ENCODE measurements at places on chromosomes 3 and 15.

- peak; percentile 45 for DNase-seq
Measured at GRCh38 chr3:152269831-152270734, 1.4 kb downstream of the MBNL1 start.

DNA sequence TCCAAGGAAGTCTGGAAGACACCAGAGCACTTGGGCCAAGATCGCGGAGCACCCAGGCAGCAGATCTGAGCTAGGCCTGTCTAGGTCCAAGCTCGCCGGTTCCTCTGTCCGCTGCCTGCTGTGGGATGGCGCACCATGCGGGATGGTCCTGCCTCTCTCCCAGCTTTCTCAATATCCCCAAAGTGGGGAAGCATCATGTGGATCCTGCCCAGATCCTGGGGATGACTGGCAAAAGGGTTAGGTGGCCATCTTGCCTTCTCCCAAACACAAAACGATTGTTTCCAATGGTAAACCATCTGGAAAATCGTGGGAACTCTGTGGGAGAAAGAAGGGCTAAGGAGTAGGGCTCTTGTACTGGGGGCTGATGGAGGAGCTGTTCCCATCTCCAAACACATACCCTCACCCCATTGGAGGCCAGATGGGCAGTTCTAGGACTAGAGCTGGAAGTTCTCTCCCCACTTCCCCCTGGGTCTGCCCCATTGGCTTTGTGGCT lies 8.9 kb downstream of the PRKCD start:
- no peak for DNase-seq

- DNase-seq = no peak
Measured at GRCh38 chr3:4586381-4586780, 93.2 kb downstream of the ITPR1 start.

GRCh38 chr3:176734146-176734545 lies 463.1 kb downstream of the TBL1XR1 start:
- DNase-seq = no peak

DNA sequence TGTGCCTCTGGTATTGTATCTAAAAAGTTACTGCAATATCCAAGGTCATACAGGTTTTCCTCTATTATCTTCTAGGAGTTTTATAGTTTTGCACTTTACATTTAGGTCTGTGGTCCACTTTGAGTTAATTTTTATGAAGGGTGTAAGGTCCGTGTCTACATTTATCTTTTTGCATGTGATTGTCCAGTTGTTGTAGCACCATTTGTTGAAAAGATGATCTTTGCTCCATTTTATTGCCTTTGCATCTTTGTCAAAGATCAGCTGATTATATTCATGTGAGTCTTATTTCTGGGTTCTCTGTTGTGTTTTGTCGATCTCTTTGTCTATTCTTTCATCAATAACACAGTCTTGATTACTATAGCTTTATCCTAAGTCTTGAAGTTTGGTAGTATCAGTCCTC lies 6.7 kb downstream of the CHRNA7 start:
- DNase-seq = no peak

DNA sequence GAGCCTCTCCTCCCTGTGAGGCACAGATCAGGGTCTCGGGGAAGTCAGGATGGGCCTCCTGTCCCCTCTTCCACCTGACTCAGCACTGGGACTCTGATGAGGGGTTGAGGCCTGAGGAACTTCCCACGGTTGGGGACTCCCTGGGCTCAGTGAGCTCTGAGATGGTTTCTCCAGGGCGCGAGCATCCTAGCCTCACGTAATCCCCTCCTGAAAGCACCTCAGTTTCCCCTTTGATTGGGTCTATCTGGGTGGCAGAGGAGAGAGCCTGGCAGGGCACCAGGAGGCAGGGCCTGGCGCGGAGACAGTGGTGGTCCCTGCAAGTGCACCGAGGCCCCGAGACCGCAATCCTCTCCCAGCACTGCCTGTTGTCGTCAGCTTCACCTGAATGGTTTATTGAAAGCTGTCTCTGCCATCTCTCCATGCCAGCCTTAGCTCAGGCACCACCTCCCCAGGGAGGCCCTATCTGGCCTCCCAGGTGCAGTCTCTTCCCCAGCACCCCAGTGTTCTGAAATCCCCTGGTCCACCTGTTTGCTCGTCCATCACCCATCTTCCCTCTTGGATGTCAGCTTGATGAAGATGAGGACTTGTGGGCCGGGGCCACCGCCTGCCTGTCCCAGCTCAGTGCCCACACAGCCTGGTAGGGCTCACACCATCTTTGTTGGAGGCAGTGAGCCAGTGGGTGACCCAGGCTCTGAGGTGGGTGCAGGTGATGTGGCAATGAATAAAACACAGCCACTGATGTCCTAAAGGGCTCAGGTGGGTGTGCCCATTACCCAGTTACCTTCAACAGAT lies 52.2 kb upstream of the PCSK6 start:
- DNase-seq = no peak

GRCh38 chr15:96348112-96349027 lies 17.9 kb downstream of the NR2F2 start:
- peak; percentile 34 for DNase-seq

DNA sequence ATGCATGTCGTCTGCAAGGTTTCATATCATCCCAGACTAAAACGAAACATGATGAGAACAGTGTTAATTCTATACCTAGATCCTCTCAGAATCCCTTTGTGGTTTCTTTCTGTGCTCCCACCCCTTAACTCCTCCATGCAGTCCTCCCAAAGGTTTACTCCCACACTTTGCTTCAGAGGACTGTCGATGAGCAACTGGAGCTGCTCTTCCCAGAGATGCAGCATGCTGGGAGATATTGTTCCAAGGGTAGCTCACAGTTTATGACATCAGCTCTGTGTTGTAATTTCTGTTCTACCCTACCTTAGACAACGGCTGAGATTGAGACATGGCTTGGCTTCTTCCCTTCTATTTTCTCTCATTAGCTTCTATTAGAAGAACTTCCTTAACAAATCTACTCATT lies 313.0 kb upstream of the COL8A1 start:
- no peak for DNase-seq

GRCh38 chr3:152097770-152098169 lies 171.0 kb upstream of the MBNL1 start:
- DNase-seq = no peak

DNA sequence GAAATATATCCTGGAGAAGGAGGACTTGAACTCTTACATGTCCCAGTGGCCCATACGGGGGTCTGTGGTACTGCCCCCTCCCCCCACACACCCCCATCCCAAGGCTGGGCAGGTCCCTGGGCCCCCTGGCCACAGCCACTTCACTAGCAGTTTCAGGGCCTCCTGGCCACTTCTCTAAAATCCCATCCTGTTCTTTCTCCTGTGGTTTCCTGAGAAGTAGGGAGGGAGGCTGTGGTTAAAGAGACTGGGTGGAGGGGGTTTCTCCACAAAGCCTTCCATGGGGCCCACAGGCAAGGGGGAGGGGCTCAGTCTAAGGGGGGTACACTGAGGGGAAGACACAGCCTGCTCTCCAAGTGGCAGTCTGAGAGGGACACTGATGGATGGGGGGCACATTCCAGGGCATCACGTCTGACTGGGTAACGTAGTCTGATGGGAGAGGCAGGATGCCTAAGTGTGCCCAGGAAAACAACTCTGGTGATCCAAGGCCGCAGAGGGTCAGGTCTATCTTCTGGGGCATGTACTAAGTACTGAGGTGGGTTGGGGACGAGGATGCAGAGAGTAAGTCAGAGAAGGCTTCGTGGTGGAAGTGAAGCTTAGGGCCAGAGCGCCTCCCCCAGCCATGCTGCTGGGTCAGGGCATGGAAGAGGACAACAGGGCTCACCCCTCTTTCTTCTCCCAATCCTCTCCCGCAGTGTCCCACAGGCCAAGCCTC lies 48.0 kb upstream of the C15orf39 start:
- DNase-seq = no peak

DNA sequence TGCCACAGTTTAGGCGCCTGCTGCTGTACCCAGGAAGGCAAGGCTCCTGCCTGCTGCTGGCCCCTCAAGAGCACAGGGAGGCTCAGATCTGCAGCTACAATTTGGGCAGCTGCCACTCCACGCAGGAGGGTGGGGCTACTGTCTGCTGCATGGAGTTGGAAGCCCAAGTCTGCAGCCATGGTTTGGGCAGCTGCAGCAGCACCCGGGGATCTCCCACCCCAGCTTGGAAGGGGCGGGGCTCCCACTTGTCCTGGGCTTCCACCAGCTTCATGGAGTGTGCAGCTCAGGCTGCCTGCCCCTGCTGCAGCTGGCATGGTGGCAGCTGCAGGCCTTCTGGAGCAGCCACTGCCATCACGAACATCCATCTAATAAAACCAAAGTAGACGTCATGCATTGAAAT lies 512.9 kb downstream of the PYDC2 start:
- no peak for DNase-seq

DNA sequence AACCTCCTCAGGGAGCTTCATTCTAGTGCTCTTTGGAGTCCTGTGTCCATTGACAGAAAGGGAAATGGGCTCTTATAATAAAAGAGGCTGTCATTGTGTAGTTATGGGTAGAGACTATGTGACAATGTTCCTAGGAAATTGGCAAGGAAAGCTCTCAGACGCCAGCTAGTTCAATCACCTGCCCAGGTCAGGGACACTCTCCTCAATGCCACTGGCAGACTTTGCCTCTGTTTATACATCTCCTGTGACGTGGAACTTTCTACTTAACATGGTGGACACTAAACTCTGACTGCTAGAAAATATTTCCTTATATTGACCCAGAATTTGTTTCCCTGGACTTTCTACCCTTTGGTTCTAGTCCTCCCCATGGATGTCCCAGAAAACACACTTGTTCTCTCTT lies 2.8 kb downstream of the EFCAB12 start:
- no peak for DNase-seq

DNA sequence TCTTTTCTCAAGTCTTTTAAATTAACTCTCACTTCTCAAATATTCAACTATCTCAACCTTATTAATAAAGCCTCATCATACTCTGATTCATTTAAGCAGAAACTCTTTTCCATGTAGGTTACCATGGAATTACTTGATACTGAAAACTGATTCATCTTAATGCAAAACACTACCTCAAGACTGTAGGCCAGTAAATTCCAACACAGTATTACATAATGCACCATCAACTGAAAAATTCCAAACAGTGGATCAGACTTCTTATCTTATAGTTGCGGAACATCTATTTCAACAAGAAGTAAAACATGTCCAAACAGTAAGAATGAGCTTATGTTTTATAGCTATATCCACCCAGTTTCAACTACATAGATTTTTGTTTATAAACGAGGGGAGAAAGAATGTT lies 124.5 kb downstream of the PEAK1 start:
- DNase-seq = no peak

- no peak for DNase-seq
Measured at GRCh38 chr15:43441316-43441715, 51.6 kb downstream of the TP53BP1 start.

DNA sequence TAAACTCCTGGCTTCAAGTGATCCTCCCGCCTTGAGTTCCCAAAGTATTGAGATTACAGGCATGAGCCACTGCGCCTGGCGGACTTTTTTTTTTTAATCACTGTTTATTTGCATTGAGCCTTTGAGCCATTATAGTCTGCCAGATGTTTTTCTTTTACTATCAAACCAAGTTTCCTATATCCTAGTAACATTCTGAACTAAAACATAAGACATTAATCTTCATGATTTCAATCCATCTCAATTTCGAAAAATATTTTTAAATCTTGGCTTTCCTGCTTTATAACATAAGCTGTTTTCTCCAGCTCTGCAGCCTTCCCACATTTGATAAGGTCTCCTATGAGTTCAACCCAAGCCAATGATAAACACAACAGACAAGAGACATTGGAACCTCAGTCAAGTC lies 75.4 kb downstream of the UMPS start:
- DNase-seq = no peak

- DNase-seq = no peak
Measured at GRCh38 chr3:12706504-12707253, 42.8 kb upstream of the RAF1 start.

DNA sequence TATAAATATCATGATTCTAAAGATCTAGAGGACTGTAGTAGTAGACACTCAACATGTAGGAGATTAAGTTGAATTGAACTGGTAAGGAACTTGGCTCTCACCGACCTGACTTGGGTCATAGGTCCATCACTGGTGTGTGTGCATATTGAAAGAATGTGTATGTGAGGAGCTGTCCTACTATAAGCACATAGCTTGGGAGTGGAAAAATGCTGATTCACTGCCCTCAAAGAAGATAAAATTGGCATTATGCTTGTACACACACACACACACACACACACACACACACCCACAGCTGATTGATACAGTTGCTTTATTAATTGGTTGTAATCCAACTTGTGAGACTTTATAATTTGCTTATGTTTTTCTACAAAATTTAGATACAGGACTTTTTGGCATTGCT lies 411.0 kb upstream of the NR2F2 start:
- DNase-seq = no peak

DNA sequence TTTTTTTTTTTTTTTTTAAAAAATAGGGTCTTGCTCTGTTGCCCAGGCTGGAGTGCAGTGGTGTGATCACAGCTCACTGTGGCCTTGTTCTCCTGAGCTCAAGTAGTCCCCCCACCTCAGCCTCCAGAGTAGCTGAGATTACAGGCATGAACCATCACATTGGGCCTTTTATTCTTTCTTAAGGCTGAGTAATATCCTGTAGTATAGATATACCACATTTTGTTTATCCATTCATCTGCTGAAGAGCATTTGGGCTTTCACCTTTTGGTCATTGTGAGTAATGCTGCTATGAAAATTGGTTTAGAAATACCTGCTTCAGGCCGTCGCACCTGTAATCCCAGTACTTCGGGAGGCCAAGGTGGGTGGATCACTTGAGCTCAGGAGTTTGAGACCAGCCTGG lies 42.6 kb downstream of the PAQR5 start:
- no peak for DNase-seq

DNA sequence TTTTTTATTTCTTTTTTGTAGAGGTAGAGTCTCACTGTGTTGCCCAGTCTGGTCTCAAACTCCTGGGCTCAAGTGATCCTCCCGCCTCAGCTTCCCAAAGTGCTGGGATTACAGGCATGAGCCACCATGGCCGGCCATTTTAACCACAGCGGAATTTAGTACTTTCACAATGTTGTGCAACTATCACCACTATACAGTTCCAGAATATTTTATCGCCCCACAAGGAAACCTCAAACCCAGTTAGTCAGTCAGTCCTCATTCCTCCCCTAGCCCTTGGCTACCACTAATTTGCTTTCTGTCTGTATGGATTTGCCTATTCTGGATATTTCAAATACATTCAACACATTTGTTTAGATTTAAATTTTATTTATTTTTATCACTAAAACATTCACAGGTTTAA lies 15.5 kb upstream of the HOMER2 start:
- DNase-seq = no peak

- DNase-seq = no peak
Measured at GRCh38 chr3:144032531-144033239, 61.1 kb downstream of the DIPK2A start.

GRCh38 chr3:123926396-123926795 lies 34.6 kb downstream of the CCDC14 start:
- no peak for DNase-seq

GRCh38 chr3:12675115-12675810 lies 11.3 kb upstream of the RAF1 start:
- no peak for DNase-seq
